Ammon's horn (tissue), 1 donor: ENCODE measurements at places on chromosomes 12 and 14.

DNA sequence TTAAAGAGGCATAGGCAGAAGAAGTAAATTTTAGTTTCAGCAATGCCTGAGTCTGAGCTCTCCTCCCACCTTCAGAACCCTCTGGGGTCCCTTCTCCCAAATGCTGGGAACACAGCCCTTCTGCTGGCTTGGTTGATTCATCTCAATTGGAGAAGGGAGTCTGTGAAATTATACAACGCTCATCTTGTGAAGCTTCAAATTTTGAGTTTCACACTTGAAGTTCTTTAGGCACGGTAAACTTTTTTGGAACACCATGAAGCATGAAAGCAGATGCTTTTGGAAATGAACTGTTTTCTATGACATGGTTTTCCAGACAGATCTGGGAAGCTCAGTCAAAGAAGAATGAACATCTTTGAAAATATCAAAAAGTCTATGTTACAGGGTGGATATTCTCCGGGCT lies 69.9 kb downstream of the TBK1 start:
- no peak for DNase-seq

DNA sequence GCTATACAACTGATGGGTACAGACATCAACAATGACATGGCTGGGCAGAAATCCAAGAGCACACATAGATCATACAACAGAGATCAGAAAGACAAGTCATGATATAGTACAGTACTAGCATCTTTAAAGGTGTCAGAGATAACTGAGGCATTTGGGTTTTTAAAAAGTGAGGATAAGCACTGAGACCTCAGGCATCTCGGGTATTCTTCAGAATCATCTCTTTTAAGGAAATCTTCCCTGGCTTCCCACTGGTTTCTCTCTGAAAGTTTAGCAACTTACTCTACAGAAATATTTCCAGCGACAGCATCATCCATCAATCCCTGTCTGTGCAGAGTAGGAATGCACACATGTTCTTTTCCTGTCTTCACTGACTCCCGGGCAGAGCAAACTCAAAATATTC lies 93.2 kb upstream of the PARP11 start:
- DNase-seq = no peak

DNA sequence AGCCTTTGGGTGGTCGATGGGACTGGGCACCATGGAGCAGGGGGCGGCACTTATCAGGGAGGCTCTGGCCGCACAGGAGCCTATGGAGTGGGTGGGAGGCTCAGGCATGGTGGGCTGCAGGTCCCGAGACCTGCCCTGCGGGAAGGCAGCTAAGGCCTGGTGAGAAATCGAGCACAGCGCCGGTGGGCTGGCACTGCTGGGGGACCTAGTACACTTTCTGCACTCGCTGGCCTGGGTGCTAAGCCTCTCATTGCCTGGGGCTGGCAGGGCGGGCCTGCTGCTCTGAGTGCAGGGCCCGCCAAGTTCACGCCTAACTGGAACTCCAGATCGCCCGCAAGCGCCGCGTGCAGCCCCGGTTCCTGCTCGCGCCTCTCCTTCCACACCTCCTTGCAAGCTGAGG lies 33.1 kb upstream of the SLCO1B3 start:
- no peak for DNase-seq

DNA sequence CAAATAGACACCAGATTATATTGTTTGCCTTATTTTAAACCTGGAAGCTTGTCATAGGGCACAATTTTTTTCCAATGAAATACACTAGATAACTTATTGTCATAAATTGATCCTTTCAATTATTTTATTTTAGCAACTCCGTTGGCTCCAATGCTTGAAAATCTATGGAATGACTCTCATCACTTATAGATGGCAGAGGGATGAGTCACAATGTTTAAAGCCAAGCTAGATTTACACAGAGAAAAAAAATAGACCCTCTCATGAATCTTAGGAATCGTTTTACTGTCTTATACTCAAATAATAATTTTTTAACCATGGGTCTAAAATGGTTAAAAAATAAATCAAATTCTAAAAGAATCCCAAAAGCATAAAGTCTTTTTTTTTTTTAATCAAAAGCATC lies 1276.6 kb upstream of the FLRT2 start:
- DNase-seq = no peak

DNA sequence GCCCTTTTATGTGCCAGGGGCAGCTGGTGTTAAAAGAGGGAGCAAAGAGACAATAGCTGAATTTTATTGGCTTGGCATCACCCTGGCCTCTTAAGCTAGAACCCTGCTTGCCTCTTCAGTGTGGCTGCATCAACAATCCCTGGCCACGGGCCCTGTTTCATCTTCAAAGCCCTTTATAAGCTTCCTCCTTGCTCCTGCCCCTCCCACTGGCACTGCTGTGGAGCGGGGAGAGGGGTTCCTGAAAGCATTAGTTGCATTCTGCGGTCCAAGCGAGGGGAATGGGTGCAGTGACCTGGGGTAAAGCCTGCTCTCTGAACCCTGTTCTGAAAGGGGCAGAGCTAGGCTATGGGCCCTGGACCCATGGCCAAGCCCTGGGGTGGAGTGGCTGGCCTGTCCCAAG lies 220 bp upstream of the KRT83 start:
- peak; percentile 60 for DNase-seq

DNA sequence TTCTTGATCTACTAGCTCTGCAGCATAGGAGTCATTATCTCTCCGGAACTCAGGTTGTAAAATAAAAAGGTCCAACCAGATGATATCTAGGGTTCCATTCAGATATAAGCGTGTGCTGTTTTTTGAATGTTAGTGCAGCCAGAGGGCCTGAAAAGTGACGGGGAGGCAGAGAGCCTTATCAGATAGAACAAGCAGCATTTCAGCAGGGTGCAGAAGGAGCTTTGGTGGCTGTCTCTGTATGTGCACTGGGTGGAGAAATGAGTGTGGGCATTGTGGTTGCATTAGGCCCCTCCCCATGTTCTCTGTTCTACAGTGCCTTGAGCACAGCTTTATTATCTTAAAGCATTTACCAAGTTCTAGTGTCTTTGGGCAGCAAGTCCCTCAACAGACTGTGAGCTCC lies 275.1 kb downstream of the NRXN3 start:
- no peak for DNase-seq

GRCh38 chr14:44989497-44990440 lies 27.8 kb downstream of the TOGARAM1 start:
- no peak for DNase-seq

DNA sequence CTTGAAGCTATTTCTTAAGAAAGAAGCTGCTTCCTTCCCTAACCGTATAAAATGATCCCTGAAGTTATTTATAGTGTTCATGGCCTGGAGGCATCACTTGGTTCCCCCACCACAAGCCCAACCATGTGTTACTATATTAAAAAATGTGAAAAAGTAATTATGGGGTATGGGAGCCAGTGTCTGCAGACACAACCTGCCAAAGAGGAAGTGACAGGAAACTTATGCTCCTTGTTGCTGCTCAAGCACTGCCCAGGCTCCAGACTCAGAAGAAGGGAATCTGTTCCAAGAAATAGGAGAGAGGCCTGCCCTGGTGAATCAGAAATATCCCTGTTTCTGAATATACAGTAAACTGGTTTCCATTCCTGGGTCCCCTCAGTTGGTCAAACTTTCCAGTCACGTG lies 217.2 kb upstream of the BMP4 start:
- DNase-seq = no peak

DNA sequence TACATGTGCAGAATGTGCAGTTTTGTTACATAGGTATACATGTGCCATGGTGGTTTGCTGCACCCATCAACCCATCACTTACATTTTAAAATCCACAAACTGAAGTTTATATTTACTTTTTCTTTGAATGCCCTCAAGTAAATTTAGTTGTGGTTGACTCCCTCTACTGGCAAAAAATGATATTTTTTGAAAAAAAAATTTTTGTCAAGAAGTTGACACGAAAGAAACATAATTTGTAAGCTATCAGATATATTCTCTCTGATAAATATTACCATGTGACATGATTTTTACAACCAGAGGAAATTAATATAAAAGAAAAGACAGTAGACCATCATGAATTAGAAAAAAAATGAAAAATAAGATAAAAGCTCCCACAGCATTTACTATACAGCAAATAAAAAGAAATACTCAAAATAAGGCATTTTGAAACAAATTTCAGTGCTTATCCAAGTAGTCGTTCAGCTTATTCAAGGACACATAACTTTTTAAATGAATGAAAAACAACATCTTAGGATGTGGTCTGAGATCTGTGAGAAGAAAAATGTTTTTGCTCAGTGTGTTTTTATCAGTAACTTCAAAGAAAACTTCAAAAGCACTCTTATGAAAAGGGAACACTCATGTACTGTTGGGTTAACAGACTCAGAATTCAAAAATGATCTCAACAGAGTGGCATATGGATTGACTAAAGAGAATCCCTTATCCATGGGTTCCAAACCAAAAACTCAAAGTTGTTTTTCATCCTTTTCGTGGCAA lies 30.0 kb upstream of the GRIP1 start:
- DNase-seq = no peak

GRCh38 chr14:106508216-106508615 lies 981.8 kb downstream of the TMEM121 start:
- DNase-seq = no peak
